ENCODE measurements at places on chromosomes 6 and 20.

- peak; percentile 62 for DNase-seq
Measured at GRCh38 chr6:153595903-153596302, 443.1 kb upstream of the OPRM1 start.

- DNase-seq: no peak
Measured at GRCh38 chr20:34293119-34293518, 10.0 kb downstream of the AHCY start.

DNA sequence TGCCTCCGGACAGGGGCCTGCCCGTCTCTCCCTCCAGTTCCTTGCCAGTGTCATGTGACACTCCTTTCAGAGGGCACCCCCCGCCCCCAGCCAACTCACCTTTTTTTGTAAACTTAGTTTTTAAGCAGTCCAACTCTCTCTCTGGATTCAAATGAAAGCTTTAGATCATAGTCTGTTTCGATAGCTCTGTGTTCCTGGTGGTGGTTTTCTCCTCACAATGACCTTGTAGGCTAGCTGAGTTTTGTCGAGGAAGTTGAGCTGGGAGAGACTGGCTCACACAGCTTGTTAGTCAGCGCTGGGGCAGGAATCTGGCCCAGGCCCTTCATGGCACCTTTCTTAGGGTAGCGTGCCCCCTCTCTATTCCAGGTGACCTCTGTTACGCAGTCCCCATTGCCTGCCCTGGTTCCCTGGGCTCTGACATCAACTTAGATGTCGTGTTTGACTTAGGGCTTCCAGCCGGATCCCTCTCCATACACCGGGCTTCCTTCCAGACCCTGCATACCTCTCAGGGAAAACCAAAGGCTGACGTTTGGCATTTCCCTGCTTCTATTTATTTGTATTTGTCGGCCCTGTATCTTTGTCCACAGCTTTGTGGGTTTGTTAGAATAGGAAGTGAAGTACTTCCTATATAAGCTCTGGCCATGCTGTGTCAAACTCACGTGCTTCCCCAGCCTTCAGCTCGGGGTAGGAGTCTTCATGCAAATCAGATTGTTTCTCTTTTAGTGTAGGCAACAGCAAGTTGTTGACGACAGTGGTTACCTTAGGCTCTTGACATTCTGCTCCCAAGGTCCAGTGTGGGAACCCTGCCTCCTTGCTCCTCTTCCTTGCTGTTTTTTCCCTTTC is 12.7 kb downstream of the IGF2R start:
- DNase-seq: peak; percentile 72

GRCh38 chr6:33808641-33809180 is 4.9 kb upstream of the MLN start:
- no peak for DNase-seq

DNA sequence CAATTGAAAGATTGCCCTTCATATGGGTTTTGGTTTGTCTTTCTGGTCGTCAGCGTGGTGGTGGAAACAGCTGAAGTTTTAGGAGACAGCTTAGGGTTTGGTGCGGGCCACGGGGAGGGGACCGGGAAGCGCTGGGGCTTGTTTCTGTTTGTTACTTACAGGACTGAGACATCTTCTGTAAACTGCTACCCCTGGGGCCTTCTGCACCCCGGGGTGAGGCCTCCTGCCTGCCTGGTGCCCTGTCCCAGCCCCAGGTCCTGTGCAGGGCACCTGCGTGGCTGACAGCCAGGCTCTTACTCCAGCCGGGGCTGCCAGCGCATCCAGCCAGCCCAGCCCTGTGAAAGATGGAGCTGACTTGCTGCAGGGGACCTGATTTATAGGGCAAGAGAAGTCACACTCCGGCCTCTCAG is 22.8 kb downstream of the NPEPL1 start:
- no peak for DNase-seq

DNA sequence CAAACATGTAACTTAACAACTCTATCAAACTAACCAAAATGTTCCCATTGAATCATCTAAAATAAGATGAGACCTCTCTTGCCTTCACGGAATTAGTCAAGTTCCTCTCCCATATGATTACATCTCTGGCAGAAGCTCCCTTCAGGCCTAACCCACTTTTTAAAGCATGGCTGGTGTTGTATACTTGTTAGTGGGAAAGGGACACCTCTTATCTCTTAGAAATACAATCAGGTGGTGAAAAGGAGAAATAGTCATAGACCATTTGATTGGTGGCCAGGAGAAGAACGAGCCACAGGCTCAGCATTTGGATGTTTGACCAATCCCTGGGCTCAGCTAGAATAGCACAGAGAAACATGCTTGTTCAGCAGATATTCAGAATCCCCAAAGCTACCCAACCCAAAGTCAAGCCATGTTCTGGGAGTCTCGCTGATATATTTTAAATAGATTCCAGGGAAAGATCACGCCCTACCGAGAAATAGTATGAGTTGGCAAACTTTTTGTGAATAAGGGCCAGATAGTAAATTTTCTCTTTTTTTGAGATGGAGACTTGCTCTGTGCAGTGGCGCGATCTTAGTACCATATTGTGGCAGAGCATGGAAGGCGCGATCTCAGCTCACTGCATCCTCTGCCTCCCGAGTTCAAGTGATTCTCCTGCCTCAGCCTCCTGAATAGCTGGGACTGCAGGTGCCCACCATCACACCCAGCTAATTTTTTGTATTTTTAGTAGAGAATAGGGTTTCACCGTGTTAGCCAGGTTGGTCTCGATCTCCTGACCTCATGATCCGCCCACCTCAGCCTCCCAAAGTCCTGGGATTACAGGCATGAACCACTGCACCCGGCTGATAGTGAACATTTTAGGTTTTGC is 126.3 kb upstream of the MYLIP start:
- DNase-seq: no peak

DNA sequence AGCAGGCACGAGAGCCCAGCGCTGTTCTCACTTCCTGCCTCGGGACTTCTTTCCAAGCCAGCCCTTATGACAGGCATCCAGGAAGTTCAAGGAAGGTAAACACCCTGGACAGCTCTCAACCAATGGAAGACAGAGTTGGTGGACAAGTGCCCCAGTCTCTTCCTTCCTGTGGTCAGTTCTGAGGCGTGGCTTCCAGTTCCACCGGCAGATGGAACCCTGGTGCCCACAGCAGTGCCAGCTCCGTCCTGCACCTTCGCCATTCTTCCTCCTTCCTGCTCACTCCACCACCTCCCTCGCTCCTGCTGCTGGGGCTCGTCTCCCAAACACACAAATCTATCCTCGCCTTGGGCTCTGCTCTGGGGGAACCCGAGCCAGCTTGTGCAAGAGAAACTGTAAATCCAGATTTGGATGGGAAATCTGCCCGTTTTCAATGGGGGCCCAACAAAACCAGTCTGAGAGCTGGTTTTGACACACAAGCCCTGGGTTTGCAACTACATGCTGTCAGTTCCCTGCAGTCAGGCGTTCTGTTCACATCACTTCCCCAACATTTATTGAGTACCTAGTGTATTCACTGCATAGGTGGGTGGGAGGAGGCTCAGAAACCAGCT is 162.7 kb downstream of the GRM4 start:
- DNase-seq: peak; percentile 68

GRCh38 chr20:47354464-47354713 is 2.1 kb downstream of the ZMYND8 start:
- DNase-seq: no peak

GRCh38 chr6:96613291-96613999 is 50.5 kb downstream of the FHL5 start:
- no peak for DNase-seq

DNA sequence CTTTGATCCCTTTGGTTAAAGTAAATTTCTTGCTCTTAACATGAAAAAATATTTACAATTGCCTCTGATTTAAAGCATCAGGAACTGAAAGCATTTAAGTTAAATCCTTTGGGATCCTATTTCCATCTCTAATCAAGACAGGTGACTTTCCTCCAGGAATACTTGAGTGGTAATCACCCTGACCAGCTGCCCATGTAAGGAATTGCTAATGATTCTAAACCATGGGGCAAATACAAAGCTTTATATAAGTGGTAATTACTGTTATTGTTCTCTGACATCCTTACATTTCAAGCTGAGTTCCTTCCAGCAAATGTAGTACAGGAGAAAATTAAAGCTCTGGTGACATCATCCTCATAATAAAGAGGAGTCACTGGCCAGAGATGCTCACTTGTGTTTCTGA is 100.6 kb downstream of the CRYBG1 start:
- DNase-seq: no peak

DNA sequence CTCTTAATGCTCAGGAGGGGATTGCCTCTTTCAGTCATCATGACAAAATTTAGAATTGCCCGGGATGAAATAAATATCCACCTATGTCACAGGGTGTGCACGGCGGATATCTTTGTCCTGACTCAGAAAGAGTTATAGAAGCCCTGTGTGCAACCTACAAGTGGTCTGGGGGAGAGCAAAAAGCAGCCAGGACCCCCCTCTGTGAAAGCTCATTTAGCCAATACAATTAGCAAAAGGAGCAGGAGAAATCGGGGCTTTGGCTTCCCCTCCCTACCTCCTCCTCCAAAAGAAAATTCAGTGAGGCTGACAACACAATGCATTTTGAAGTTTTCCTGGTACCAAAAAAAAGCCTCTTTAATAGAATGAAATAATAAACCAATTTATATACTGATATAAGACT is 21.8 kb downstream of the FOXA2 start:
- no peak for DNase-seq

DNA sequence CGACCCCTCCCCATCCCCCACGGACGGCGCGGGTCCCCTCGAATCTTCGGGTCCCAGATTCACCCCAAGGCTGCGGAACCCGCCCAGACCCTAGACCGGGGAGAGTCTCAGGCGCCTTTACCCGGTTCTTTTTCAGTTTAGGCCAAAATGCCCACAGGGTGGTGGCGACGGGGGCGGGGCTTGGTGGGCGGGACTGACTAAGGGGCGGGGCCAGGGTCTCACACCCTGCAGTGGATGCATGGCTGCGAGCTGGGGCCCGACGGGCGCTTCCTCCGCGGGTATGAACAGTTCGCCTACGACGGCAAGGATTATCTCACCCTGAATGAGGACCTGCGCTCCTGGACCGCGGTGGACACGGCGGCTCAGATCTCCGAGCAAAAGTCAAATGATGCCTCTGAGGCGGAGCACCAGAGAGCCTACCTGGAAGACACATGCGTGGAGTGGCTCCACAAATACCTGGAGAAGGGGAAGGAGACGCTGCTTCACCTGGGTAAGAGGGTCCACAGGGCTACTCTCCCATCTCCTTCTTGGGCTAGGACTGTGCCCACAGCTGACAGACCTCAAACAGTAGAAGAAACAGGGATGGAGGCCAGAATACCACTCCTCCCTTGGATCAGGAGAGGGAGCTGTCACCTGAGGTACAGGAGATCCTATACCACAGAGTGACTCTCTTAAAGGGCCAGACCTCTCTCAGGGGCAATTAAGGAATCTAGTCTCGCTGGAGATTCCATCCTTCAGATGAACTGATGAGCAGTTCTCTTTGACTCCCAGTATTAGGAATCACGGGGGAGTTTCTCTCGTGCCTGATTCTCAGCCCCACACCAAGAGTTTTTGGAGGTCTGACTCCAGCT is 942 bp downstream of the HLA-E start:
- DNase-seq: no peak

DNA sequence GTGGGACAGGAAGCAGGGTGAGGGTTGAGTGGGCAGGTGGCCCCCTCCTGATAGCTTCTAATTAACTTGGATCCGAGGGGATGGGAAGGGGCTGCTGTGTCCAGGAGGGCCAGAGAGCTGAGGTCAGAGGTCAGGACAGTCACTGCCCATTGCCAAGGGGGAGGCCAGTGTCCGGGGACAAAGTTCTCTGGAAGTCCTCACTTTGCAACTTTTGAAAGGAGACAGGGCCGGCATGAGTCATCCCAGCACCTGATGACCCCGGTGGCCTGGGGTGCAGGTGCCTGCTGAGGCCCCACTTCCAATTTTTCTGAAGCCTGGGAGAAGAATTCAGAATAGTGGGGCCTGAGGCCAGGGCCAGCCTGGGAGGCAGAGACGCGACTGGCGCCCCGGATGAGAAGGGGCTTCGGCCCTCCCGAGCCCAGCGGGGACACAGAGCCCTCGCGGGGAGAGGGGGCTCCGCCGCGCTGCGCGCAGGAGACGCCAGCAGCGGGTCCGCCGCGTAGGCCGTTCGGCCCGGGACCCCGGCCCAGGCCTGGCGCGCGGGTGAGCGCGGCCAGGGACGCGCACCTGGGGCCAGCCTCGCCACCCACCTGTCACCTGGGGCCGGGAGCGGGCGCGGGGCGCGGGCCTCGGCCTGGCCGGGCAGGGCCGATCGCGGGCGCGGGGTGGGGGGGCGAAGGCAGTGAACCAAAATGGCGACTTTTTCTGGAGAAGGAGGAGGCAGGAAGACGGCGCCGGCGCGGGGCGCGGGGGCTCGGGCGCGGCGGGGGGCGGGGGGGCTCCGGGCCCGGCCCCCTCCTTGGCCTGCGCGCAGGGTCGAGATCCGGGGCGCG is 586 bp downstream of the ZNF512B start:
- DNase-seq: no peak

DNA sequence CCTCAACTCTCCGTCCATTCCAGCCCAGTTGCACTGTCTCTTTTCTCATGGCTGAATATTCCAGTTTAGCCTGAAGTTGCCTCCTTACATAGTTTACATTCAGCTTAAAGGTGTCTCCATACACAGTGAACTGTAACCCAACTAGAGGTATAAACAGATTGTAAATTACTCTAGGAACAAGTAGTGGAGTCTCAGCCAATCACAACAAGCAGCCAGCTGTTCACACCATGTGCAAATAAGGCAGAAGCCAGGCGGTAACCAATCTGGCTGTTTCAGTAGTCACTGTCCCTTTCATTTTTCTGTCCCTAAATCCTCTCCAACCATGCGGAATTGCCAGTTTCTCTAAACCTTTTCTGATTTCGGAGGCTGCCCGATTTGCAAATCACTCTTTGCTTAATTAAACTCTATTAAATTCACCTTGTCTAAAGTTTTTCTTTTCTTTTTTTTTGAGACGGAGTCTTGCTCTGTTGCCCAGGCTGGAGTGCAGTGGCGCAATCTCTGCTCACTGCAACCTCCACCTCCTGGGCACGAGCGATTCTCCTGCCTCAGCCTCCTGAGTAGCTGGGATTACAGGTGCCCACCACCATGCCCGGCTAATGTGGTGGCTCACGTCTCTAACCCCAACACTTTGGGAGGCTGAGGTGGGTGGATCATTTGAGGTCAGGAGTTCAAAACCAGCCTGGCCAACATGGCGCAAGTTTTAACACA is 37.6 kb upstream of the GFOD1 start:
- no peak for DNase-seq

DNA sequence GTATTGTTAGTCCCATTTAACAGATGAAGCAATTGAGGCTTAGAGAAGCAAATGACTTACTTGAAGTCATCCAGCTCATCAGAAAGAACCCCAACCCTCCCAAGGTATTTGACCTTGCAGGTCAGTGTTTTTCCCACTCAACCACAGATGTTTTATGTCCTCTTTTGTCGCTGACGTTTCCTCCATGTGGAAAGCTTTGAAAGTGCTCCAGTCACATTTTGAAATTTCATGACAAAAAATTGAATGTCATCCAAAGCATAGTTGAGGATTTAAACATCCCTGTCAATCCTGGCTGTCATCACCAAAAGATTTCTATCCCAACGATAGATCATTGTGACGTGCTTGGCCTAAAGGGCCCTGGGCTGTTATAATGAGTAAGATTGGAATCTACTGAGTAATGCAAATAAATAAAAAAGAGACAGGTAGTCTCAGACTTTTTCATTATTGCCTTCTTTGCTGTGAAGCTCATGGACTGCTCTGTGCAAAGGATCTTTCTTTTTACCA is 102.7 kb downstream of the TSHZ2 start:
- no peak for DNase-seq

- DNase-seq: no peak
Measured at GRCh38 chr6:35136185-35136584, 5.0 kb downstream of the TCP11 start.

GRCh38 chr20:45908084-45908483 is 3.9 kb downstream of the PLTP start:
- no peak for DNase-seq

GRCh38 chr6:136149311-136149710 is 100.8 kb downstream of the MTFR2 start:
- no peak for DNase-seq

- DNase-seq: no peak
Measured at GRCh38 chr6:142863981-142864380, 81.0 kb downstream of the HIVEP2 start.
